ENCODE measurements at places on chromosomes 7 and 10.

GRCh38 chr7:106568680-106569499, 92.1 kb downstream of the CCDC71L start:
- DNase-seq, result no peak

DNA sequence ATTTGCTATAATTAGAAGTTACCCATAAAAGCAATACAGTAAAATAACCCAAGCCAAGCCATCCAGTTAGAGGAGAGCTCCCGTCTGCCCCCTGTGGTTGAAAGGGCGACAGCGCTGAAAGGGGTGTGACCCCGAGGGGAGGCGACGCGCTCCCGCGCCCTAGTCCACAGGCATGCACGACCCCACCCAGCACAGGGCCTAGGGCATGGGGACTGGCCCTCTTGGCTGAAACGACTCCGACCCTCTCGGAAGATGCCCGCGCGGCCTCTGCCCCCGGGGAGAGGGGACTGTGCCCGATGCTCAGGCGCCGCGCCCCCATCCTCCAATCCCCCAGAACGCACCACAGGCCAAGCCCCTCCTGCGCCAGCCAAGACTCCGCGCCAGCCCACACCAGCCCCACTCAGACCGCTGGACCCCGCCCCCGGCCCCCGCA, 64.0 kb downstream of the CSGALNACT2 start:
- no peak for DNase-seq

DNA sequence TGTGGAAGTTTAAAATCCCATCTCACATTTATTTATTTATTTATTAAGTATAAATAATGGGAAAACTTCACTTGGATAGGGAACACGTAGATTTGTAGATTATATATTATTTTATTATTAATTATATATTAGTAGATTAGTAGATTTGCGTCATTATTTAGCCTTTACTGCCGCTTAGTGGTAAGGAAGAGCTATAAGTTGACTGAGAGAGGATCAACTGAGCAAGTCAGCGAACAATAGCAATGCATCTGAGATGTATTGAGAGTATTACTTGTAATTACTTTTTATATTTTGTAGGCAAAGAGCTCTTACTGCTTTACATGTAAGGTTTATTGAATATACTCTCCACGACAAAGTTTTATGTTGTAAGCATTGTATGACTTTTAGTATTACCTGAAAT, 244.5 kb upstream of the ANKRD30A start:
- DNase-seq, result no peak

GRCh38 chr7:156177422-156178055, 365.3 kb upstream of the SHH start:
- no peak for DNase-seq
